ENCODE measurements at places on chromosomes 4 and X. TPM values are rescaled to one million over a fixed set of nuclear protein-coding genes. Genes with fewer than 3 reads are reported as not detected.

The IL1RAPL1 gene
- total RNA-seq = 10.7 TPM

The ACSL1 gene
- 0.06 TPM for total RNA-seq

The DRP2 gene
- 2.2 TPM for total RNA-seq

The MID2 gene
- 1.2 TPM for total RNA-seq

The TRMT10A gene
- 15.6 TPM for total RNA-seq

The GAR1 gene
- total RNA-seq = 10.2 TPM

The RS1 gene
- total RNA-seq = not detected

The CFAP299 gene
- total RNA-seq = not detected

The CORIN gene
- total RNA-seq = not detected

The CSAG2 gene
- not detected for total RNA-seq

The PROM1 gene
- 43.0 TPM for total RNA-seq

The PIM2 gene
- total RNA-seq = 16.6 TPM

The CT45A3 gene
- not detected for total RNA-seq

The PPEF2 gene
- total RNA-seq = not detected
